ENCODE measurements at places on chromosomes 3 and 15. TPM values are rescaled to one million over a fixed set of nuclear protein-coding genes. Genes with fewer than 3 reads are reported as not detected.

RLBP1 gene
- total RNA-seq, result not detected

B4GALT4 gene
- total RNA-seq, result 43.1 TPM

DNA sequence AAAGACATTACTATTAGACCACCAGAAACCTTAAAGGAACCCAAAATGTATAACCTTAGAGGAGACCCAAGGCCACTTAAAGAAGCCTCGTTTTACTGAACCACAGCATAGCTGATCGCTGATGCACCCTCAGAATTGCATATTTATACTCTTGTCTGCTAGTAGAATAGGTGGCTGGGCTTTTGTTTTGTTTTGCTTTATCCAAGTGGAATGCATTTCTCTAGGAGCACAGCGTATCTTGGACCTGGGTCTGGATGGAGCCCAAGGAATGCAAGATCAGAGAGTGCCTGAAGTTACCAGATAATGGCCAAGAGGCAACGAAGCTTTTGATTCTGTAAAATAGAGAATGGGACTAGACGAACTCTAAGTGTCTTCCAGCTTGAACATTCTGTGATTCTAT, 129.2 kb upstream of the COL8A1 start:
- no peak for DNase-seq
- H3K36me3 ChIP-seq, result no peaks in the 10 kb centered on the region
- no peaks in the 10 kb centered on the region for H3K4me1 ChIP-seq

DNA sequence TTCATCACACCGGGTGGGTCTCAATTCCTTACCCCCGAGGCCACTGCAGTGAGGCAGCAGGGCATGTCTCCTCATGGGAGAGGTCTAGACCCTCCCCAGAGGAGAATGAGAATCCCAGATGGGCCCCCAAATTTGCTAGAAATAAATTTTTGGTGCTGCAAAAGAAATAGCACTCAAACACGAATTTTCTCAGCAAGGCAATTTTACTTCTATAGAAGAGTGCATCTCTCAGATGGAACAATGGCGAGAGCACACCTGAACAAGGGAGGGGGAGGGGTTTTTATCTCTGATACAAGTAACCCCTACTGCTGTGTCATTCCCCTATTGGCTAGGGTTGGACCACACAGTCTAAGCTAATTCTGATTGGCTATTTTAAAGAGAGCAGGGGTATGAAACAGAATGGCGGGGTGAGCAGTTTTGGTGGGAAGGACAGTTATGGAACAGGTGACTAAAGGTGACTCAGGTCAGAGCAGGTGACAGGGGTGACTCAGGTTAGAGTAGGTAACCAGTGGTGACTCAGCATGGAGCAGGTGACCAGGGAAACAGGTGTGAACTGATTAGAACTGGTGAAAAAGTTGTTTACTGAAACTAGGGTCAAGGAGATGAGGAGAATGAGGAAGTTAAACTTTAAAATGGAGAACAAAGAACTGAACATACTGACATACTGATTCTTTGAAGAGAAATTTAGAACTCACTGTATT, 93.0 kb upstream of the WNT7A start:
- DNase-seq, result no peak
- no peak overlapping the region for H3K27ac ChIP-seq
- H3K4me1 ChIP-seq, result no peaks in the 10 kb centered on the region
- H3K4me3 ChIP-seq, result no peak overlapping the region
- H3K27me3 ChIP-seq, result no peaks in the 10 kb centered on the region
- H3K36me3 ChIP-seq, result no peaks in the 10 kb centered on the region

GRCh38 chr3:157063926-157064325, 96.0 kb downstream of the CCNL1 start:
- no peaks in the 10 kb centered on the region for H3K27me3 ChIP-seq
- no peak for DNase-seq
- H3K4me1 ChIP-seq, result no peaks in the 10 kb centered on the region
- H3K36me3 ChIP-seq, result no peaks in the 10 kb centered on the region
- H3K4me3 ChIP-seq, result no peak overlapping the region
- no peak overlapping the region for H3K27ac ChIP-seq

DNA sequence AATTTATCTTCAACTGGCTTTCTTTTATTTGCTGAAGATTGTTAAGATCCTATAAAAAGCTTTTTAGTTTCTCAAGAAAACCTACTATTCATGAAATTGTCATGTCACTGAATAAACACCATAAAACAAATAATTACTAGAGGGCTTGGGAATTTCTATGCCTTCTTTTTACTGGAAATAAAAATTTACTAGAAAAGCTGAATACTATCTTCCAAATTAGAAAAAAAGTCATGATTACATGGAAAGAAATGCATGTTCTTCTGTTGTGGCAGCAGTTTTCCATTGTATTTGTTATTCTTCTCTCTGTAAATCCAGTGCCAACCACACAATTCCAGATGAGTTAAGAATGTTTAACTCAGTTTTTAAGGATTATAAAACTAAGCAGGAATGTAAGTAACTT, 153.8 kb downstream of the RAP2B start:
- no peaks in the 10 kb centered on the region for H3K27me3 ChIP-seq
- H3K36me3 ChIP-seq, result no peaks in the 10 kb centered on the region
- no peak overlapping the region for H3K27ac ChIP-seq
- DNase-seq, result no peak
- no peaks in the 10 kb centered on the region for H3K4me1 ChIP-seq

GRCh38 chr3:190320594-190321362, 1.5 kb downstream of the CLDN1 start:
- H3K36me3 ChIP-seq, result no peaks in the 10 kb centered on the region
- no peak overlapping the region for H3K4me3 ChIP-seq
- no peak for DNase-seq
- H3K27ac ChIP-seq, result no peak overlapping the region
- H3K4me1 ChIP-seq, result no peaks in the 10 kb centered on the region
